Activated CD8-positive, alpha-beta memory T cell treated with anti-CD3 and anti-CD28 coated beads for 48 hours (primary cell): ENCODE measurements at places on chromosomes 12 and 14.

GRCh38 chr14:69059658-69060623 is 80.8 kb upstream of the ACTN1 start:
- DNase-seq, result no peak

- DNase-seq, result no peak
These were observed 5.9 kb downstream of the FGF6 start for GRCh38 chr12:4439736-4440135.

GRCh38 chr14:77375973-77376770 is 722 bp downstream of the TMED8 start:
- DNase-seq, result no peak

DNA sequence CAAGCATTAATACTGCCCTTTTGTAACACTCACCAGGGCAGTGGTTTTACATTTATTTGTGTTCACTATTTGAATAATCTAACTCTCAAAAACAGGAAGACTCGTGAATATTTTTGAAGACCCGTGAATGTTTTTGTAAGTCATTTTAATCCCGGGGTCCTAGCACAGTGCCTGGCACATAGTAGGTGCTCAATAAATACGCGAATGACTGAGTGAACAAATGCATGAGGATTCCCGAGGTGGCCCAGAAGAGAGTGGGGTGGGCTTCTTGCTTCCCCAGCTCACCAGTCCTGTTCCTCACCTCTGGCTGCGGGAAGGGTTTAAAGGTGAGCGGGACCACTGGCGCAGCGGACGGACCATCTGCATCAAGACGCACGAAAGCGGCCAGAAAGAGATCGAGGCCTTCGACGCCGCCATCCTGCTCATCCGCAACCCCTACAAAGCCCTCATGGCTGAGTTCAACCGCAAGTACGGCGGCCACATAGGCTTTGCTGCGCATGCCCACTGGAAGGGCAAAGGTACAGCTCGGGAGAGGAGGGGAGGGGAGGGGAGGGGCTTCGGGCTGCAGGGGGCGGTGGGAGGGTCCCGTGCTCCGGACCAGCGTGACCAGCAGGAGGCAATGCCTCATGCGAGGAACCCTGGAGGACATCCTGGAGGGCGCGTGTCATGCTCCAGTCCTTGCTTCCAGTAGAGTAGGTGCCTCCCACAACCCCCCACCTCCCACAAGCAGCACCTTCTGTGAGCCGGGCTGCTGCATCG is 98.9 kb downstream of the CMKLR1 start:
- no peak for DNase-seq

DNA sequence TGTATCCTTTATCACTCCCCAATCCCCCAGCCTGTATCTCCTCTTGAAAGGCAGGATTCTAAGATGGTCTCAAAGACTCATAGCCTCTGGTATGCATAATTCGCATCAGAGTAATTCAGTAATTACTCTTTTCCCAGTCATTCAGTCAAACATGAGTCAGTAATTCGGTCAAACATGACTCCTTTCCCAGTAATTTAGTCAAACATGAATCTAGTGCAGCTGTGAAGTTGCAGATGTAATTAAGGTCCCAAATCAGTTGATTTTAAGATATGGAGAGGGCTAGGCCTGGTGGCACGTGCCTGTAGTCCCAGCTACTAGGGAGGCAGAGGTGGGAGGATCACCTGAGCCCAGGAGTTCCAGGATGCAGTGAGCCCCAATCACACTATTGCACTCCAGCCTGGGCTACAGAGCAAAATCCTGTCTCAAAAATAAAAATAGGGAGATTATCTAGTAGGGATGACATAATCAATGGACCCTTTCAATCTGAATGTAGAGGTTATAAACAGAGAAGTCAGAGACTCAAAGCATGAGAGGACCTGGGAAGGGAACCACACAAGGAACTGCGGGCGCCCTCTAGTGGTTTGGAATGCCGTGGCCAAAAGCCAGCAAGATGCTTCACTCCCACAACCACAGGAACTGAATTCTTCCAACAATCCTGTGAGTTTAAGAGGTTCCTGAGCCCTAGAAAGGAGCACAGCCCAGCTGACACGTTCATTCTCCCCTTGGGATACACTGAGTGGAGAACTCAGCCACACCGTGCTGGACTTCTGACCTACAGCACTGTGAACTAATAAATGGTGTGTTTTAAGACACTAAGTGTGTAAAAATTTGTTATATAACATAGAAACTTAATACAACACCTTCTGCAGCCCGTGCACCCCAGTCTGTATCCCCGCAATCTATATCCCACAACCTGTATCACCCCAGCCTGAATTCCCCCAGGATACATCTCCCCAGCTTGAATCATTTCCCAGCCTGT is 14.3 kb upstream of the ARMH4 start:
- peak; percentile 68 for DNase-seq

GRCh38 chr12:110639336-110640141 is 25.6 kb downstream of the TCTN1 start:
- no peak for DNase-seq

- no peak for DNase-seq
These were observed 25.4 kb downstream of the TTC6 start for GRCh38 chr14:37620856-37621255.

- no peak for DNase-seq
These were observed 192.9 kb upstream of the NUDT4 start for GRCh38 chr12:93184672-93185368.

DNA sequence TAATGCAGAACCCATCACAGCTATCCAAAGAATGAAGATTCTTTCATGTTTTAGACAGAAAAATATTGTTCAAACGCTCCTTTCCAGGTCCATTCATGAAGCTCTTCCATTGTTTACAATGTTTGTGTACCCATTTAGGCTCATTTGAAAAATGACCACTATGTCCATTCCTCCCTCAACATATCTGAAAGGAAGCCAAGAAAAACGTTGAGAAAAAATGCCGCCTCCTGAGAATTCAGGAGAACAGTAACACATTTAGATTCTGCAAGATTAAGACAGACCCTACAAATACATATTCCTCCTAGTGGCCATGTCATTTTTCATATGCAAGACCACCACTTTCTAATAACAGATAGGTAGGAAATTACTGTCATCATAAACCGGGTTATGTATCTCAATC is 124.4 kb downstream of the SLC25A21 start:
- DNase-seq, result no peak

DNA sequence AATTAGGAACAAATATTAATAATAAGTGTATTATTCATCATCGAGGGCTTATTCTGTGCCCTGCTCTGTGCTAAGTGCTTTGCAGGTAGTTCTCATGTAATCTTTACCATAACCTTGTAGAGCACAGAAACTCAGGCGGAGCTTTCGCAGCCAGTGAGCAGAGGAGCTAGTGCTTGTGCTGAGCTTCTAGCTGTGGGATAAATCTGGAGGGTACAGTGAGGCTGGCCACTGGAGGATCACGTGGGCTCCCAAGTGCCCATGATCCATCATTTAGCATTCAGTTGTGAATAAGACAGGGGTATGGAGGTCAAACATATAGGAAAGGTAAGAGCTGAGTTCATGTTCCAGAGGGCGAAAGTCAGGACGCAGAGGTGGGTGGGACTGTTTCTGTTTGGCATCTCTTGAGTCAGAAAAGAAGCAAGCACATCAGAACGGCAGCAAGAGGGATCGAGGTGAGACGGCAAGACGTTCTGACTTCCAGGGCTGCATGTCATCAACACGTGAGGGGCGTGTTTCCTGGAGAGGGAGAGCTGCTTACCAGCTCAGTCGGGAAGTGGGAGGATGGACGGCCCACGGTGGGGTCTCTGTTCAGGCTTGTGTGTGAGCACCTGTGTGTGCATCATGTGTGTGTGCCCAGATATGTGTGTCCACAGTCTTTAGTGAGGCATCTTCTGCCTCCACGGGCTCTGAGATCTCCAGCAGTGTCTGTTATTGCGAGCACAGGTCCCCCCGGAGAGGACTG is 16.8 kb upstream of the KRT80 start:
- no peak for DNase-seq

- no peak for DNase-seq
These were observed 5.1 kb upstream of the SPATA7 start for GRCh38 chr14:88380405-88380804.

- no peak for DNase-seq
These were observed 160.9 kb downstream of the EPS8 start for GRCh38 chr12:15627995-15628945.

DNA sequence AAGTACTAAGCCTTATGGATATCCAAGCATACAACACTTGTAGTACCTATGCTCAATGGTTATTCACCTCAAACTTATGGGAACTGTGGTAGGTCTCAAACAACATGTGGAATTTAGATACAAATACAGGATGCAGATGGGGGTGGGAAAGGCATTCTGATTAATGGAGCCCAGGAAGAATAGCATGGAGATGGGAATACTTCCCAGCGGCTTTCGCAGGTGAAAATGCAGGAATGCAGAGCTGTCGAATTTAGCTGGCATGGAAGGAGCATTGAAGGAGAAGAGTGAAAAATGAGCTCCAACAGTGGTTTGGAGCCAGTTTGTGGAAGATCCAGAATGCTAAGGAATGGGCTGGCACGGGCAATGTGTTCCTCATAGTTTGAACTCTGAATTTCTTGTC is 89.9 kb downstream of the NKX2-1 start:
- DNase-seq, result no peak

GRCh38 chr14:104567141-104567956 is 12.2 kb upstream of the C14orf180 start:
- DNase-seq, result no peak

DNA sequence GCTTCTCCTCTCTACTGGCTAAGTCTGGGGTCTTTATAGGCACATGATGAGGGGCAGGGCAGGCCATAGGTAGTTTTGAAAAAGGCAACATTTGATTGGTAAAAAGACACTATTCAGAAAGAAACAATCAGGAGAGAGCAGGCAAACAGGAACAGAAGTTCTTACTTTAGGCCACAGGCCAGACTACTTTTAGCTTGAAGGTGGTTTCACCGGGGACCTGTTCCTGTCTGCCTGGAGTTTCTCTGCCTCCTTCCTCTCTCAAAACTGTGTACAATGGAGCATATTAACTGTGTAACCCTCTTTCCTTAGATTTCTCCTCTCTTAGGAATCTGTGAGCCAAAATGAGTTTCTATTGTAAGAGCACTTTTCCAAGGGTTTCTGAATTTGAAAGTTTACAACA is 167.9 kb upstream of the AVPR1A start:
- no peak for DNase-seq

GRCh38 chr14:51575349-51576116 is 76.2 kb upstream of the FRMD6 start:
- DNase-seq, result no peak

DNA sequence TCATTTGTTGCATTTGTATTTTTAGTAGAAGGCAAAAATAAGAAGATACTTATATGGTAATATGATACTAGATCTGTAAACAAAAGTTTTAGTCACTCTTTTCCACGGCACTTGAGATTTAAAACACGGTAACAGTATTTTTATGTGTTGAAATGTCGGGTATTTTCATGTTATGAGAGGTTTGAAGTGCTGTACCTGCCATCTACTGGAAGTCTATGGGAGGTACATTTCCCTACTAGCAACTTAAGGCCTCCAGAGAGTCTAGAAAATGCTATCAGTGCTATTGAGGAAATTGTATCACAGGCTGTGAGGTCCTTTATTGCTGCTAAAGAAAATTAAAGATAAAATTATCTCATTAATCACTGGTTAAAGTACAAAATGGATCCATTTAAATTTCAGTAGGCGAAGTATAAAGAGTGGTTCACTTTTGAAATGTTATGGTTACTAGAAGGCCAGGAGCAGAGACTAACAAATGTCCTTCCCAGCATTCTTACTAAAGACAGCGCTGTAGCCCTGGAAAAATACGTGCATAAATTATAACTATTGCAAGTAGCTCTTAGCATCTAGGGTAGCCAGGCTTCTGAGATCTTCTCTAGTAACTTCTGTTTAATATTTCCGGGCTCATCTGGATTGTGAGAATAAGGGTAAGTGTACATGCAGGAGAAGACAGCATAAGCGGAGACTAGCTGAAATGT is 77.6 kb upstream of the PRKD1 start:
- no peak for DNase-seq

DNA sequence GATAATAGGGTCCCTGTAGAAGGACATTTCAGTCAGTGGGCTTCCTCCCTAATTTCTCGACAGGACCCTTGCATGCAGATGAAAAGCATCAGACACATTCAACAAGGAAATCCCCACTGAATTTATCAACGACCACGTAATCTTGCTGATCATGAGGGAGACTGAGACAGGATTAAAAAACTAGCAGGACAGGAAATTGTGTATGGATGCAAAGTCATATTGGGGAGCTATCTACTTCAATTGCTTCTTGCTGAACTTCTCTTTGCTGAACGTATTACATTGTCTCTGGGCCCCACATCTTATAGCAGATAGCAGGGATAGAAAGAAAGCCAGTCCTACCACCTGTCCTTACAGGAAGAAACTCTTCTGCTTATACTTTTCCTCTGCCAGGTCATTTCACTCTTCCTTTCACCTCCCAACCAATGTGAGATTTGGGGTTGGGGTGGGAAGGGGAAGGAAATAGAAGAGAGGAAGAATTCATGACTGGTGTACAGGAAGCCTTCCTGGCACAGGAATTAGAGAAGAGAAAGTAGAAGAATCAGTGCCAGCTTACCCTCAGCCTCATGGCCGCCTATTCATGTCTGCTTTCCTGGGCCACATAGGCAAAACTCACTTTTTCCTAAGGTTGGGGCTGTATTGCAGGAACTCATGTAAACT is 333.3 kb downstream of the ZFP36L1 start:
- DNase-seq, result no peak

DNA sequence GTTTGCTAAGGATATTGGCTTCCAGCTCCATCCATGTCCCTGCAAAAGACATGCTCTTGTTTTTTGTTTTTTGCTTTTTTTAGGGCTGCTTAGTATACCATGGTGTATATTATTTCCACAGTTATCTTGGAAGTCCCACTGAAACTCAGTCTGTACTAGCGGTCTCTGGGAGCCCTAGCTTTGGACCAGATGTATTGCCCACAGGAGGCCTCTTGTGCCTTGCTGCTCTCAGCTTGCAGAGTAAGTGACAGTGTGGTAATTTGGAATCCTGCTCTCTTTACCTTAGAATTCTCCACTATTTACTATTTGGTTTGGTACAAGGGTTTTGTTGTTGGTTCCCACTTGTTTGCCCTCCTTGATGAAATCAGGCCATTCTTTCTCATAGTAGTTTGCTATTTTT is 1022.9 kb downstream of the LRFN5 start:
- DNase-seq, result no peak

GRCh38 chr14:35159742-35160409 is 37.5 kb downstream of the PRORP start:
- no peak for DNase-seq

- DNase-seq, result no peak
These were observed 72.9 kb downstream of the PRIMA1 start for GRCh38 chr14:93715279-93715927.

- DNase-seq, result no peak
These were observed 7.8 kb downstream of the ACOT4 start for GRCh38 chr14:73599499-73599898.

GRCh38 chr12:13189264-13189663 is 7.3 kb upstream of the EMP1 start:
- DNase-seq, result no peak
